ENCODE measurements at places on chromosomes 5 and 9.

GRCh38 chr9:15160673-15161072 lies 146.3 kb downstream of the TTC39B start:
- no peak for DNase-seq

DNA sequence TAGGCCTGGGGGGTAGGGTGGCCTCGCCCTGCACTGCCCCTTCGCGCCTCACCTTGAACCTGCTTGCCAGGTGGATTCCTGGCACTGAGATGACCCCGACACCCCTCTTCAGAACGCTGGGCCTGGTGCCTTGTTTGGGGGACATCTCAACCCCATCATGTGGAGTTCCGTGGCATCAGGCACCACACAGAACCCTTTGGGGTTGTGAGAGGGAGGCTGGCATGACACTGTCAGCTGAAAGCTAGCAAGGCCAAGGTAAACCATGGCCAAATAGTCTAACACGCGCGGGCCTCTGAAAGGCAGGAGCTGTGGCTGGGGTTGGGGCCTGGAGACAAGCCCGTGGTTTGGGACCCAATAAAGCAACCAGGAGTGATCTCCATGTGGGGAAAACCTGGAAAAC lies 163.2 kb downstream of the FSTL4 start:
- DNase-seq, result no peak

- no peak for DNase-seq
These were observed 9.3 kb downstream of the CSF1R start for GRCh38 chr5:150077060-150077459.

DNA sequence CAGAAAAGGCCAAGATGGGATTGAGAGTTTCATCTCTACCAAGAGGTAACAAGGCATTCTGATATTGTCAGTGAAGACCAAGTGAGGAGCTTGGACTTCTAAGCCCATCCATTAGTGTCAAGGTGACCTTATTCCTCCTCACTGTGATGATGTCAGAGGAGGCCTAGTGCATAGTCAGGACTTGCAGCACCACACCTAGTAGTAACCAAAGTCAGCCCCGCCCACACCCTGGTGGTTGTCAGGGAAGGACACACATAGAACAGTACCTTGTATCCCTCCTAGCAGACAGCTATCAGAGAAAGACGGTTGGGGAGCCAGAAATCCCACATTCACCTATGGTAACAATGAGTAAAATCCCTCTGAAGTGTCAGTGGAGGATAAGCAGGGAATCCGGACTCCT lies 111.7 kb downstream of the AP3B1 start:
- no peak for DNase-seq

DNA sequence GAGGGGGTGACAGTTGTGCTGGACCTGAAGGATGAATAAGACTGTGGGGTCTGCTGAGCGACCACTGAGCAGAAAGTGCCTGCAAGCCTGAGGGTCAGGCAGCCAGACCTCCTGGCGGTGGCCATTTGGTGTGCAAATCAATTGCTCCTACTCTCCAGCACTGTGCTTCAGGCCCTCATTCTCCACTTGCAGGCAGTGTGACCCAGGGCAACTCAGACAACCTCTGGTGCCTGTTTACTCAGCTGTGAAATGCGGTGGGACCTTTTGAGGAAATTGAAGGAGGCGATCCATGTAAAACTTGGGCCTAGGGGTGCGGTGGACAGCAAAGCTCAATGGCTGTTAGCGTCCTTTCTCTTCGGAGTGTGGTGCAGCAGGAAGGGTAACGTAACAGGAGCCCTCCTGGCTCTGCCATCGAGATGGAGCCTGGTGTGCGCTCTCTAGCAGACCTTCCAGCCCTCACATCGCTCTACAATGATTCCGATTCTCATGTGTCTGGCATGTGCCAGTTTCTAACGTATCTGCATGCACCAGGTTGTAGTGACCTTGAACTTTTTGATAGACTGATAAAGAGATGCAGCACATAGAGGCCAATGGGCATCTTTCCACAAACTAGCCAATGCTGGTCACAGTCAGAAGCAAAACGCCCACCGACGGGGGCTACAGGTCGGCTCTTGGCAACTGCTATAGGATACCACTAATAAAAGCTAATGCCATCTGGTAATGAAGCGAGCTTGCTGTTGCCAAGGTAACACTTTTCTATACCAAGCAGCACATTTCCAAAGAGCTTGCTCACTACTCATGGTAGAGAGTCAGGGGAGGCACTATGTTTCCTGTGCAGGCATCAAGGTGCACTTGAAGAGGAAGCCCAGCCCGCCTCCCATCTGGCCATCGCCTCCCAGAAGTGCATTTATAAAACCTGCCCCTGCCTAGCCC lies 159.7 kb upstream of the RAPGEF1 start:
- no peak for DNase-seq

DNA sequence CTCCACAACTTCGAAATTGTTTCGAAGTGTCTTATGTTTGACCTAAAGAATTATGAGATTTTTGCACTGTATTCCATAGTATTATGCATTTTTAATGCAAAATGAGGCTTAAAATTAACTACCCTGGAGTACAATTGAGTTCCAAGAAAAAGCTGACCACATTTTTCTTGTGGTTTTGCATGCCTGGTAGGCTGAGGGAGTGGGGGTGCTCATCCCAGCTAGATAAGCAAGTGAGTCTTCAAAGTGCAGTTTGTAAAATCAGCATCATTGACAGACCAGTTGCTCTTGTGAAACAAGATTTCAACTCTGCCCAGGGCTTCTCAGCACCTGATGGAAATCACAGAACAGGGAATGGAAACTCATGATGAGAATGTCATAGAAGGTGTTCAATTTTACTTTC lies 17.0 kb upstream of the NDUFS4 start:
- DNase-seq, result no peak

Measured in activated T-cell treated with anti-CD3 and anti-CD28 coated beads, Interleukin-2, amount 50 U/mL, for 1 hour (primary cell).